ENCODE measurements at places on chromosomes 12 and 14.

DNA sequence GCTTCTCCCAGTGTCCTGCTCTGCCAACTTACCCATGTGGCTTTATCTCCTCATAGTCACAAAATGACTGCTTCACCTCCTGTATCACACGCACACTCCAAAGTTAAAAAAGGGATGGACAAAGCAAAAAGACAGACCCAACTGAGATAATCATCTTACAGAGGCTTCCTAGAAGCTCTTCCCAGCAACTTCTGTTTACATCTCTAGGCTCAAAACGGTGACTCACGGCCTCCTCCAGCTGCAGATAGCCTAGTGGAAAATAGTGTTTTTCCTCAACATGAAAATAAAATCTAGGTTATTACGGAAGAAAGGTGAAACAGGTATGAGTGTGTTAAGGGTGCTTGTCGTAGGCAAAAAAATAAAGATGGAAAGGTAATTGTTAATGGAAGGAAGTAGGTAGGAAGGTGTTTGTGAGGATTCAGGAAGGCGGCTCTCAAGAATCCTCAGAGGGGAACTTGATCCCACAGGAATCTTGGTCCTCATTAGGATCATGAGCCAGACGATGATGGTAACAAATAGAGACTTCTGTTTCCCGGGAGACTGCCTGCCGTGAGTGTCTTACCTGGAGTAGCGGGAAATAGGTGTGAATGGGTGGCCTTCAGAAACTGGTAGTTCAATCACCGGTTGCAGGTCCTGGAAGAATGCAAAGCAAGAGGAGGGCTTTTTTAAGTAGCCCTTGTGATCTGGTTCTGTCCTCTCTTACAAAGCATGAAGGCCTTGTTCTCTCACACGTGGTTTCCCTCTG is 487.5 kb upstream of the TMEM132C start:
- DNase-seq: no peak

- no peak for DNase-seq
Measured at GRCh38 chr14:95695913-95696312, 9.7 kb downstream of the TCL1B start.

GRCh38 chr12:26692407-26692806 is 140.6 kb downstream of the ITPR2 start:
- DNase-seq: no peak

GRCh38 chr14:62209287-62209899 is 447.2 kb downstream of the SNAPC1 start:
- no peak for DNase-seq
